CD4-positive, alpha-beta T cell treated with Interleukin-6 for 4 hours (primary cell): ENCODE measurements at places on chromosomes 1 and 21.

GRCh38 chr21:27017246-27017645 lies 50.4 kb upstream of the ADAMTS5 start:
- DNase-seq: no peak

- no peak for DNase-seq
Measured at GRCh38 chr1:166999500-167000055, 10.5 kb downstream of the MAEL start.

GRCh38 chr1:208036106-208036808 lies 125.3 kb upstream of the CD34 start:
- no peak for DNase-seq

DNA sequence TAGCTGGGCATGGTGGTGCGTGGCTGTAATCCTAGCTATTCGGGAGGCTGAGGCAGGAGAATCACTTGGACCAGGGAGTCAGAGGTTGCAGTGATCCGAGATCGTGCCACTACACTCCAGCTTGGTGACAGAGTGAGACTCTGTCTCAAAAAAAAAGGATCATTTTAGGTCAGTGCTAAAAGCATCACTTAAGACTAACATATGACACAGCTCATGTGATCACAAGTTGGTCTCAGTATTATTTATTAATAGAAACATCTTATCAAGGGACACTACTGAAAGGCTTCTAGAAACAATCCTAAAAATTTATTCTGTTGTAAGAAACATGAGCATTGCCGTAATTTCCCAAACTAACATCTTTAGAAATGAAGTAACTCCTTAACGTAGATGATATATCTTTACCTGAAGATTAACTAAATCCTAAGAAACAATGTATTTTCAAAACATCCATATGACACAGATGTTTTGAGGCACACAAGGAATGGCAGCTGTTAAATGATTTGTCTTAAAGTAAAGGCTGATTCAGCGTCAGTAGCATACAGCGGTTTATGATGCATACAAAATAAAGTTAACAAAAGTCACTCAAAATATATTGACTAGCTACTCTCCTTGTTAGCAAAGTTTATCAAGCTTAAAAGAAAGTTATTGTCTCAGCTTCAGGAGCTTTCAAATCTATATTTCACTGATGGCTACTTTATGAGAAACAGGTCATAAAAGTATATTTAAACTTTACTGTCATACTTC lies 2.6 kb downstream of the NIBAN1 start:
- DNase-seq: no peak

DNA sequence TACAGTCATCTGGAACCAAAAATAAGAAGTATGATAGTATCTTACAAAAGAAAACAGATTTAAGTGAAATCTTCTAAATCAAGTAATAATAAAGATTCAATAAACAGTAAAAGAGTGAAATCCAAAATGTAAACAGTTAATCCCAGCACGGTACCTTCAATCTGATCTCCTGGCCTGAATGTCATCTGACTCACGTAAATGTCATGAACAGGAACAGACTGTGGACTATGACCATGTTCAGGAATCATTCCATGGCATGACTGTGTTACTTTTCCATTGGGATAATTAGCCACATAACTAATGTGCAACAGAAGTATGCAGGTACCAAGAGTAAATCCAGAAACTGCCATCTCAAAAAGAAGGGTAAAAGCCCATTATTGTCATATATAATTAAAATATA lies 18.0 kb downstream of the FRRS1 start:
- DNase-seq: no peak

DNA sequence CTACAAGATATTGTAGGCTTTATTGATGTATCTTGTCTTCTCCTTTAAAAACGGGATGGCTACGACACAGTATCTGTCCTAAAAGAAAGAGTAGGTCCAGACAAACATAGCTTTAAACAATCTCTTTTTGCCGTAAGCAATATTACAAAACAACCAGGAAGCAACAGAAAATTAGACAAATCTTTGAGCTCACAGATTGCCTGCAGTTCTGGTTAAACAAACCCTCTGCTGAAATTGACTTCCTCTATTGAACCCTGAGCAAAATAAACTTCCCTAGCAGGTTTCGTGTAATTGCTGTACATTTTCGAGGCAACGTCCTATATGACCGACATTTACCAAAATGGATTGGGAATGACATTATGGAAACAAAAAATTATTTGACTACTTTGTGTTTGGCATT lies 50.6 kb downstream of the CHML start:
- DNase-seq: no peak

GRCh38 chr1:200364831-200365230 lies 45.0 kb downstream of the ZNF281 start:
- DNase-seq: no peak

- no peak for DNase-seq
Measured at GRCh38 chr1:41474490-41475271, 9.8 kb downstream of the EDN2 start.

- DNase-seq: no peak
Measured at GRCh38 chr1:234848972-234849649, 239.1 kb upstream of the IRF2BP2 start.

GRCh38 chr1:93995837-93996536 lies 86.8 kb upstream of the GCLM start:
- DNase-seq: no peak

DNA sequence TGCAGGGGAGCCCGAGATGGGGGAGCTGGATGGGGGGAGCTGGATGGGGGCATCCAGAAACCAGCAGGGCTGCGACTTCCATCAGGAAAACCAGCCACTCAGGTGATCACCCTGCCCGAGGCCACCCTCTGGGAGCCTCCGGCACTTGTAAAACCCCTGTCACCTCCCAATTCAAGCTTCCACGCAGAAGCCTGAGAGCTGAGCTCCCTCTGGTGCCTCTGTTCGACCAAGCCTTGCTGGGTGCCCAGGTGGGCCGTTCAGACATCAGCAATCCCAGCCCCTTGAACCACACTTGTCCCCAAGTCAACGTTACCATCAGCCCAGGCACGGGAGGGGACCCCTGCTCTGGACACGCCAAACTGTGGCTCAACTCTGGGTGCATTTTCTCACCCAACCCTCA lies 59.6 kb downstream of the MEGF6 start:
- DNase-seq: no peak

DNA sequence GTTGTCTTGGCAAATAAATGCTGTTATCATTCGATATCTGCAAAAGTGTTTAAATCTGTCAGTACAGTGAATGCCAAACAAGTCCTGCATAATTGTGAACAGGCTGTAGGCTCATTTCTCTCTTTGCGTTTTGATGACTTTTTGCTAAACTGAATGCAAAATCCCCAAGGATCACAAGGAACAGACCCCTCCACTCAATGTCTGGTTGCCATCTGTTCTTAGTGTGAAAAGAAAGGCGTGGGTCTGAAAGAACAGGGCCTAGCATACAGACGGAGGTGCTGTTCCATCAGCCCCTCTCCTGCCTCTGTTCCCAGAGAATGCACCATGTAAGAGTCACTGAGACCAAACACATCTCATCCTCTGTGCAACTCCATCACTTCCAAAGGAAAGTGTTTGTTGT lies 40.4 kb downstream of the EIF2B3 start:
- DNase-seq: no peak
